ENCODE measurements at places on chromosomes 3 and 15.
A peak's percentile ranks its signal among the peaks of the same experiment; 100 is the strongest.

DNA sequence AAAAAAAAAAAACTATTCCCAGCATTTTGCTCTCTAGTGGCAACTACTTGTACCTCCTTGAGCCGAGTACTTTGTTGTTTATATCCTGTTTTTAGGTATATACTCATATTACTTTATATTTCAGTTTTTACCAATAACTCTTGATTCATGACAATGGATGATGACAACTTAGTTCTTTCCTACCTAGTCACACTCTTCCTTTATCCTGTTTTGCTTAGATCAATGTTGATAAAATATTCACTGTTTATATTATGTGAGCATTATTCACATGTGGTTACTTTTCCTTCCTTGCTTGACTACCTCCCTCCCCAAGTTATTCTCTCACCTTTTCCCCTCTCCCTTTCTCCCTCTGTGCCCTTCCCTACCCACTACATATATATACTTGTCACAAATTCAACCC is 53.7 kb downstream of the NKIRAS1 start:
- DNase-seq, result no peak

DNA sequence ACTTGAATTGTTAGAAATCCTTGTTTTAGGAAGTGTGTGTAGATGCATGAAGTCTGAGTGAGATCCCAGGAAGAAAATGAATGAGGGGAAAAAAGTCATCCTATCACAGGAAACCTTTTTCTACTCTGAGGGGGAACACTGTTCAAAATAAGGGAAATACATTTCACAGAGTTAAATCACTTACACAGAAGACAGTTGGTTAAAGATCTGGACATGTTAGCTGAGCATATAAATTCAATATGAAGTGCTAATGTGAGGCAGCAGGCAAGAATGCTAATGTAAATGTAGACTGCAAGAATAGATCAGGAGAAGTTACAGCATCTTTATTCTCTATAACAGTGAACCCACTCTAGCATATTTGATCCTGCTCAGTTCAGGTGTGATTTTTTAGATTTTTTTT is 2.6 kb downstream of the TBCCD1 start:
- no peak for DNase-seq

- DNase-seq, result no peak
These were observed 27.0 kb downstream of the HMCES start for GRCh38 chr3:129305592-129306091.

DNA sequence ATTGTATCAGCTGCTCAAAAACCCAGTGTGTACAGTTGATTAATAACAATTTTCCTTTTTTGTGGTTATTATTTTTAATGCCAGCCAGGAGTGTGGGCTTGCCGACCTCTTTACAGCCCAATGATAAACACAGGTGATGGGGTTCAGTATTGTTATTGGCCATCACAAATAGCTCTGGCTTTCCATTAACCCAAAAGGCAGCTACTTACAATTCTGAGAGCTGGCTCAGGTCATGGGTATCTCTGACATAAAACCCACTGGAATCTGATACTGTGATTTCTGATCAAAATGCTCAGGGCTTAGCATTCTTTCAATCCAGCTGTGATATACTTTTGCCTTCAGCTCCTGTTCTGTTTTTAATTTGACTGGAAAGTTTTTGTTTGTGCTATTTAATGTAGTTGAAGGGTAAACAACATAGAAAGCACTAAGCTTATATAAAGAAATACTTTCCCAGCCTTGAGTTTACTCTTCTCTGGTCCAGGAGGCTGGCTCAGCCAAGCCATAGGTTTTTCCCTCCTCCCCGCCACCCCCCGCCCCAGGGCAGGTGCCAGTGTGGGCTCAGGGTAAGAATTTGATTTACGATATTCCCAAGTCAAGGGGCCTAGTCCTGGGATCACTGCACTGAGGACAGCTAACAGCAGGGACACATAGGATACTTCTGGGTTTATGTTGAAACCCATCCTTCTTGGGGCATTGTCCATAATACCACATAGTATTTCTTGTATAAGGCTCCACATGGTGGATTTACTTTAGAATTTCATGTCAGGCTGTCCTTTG is 54.0 kb upstream of the MYZAP start:
- DNase-seq, result no peak

- no peak for DNase-seq
These were observed 42.8 kb downstream of the GRIP2 start for GRCh38 chr3:14497321-14497720.

- peak; percentile 17 for DNase-seq
These were observed 806 bp downstream of the KLHL25 start for GRCh38 chr15:85793641-85794597.

GRCh38 chr3:130085881-130086280 is 4.2 kb downstream of the ALG1L2 start:
- DNase-seq, result no peak

GRCh38 chr15:72858205-72858604 is 74.6 kb upstream of the ADPGK start:
- DNase-seq, result no peak

DNA sequence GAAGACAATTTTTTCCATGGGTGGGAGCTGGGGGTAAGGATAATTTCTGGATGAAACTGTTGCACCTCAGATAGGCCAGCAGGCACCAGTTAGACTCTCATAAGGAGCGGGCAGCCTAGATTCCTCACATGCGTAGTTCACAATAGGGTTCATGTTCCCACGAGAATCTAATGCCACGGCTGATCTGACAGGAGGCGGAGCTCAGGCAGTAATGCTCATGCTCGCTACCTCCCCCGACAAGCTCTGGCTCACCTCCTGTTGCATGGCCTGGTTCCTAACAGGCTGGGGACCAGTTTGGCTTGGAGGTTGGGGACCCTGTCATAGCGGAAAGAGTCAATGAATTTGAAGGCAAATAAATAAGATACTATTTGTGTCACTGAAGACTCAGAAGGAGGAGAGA is 105.5 kb downstream of the PLD1 start:
- DNase-seq, result no peak

- no peak for DNase-seq
These were observed 296.8 kb upstream of the TPM1 start for GRCh38 chr15:62745621-62746225.

All from OCI-M1 (cell line).